ENCODE measurements at places on chromosomes 13 and 19. TPM values are rescaled to one million over a fixed set of nuclear protein-coding genes. Genes with fewer than 3 reads are reported as not detected.

LIM2 gene
- not detected for total RNA-seq

SPACA4 gene
- total RNA-seq: not detected

RFPL4A gene
- total RNA-seq: not detected

PLVAP gene
- 0.75 TPM for total RNA-seq

CBARP gene
- total RNA-seq: 1.3 TPM

WDR88 gene
- not detected for total RNA-seq

FCAR gene
- total RNA-seq: not detected

FXYD7 gene
- total RNA-seq: not detected

Data from endothelial cell of coronary artery (primary cell).